ENCODE measurements at places on chromosomes 2 and 18.

DNA sequence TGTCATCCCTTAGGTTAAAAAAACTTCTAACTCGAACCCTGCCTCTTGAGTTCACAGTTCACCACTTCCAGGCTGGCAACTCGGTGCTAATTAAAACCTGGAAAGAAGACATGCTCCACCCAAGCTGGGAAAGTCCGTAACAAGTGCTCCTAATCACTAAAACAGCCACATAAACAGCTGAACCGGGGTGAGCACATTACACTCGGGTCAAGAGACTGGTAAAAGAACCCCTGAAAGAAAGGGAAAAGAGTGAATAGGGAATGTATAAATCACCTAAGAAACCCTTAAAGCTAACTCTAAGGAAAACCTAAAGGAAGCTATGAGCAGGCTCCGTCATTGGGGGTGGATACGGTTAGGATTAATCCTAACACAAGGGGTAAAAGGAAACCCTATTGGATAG lies 102.0 kb downstream of the HIBCH start:
- no peak for DNase-seq

DNA sequence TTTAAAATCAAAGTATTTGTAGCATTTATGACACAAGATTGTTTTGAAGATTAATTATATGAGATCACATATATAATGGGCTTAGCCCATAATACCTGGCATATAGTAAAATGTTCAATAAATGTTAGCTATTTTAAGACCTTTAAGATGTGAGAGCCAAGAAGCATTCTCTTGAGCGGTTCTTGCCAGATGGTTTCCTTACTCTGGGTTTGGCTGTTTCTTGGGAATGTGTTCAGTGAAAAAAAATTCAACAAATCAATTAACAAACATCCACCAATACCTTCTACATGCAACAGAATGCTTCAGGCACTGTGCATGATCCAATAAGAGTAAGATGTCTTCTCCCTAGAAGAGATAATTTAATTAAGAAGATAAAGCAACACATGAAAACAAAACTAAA lies 230.4 kb downstream of the CMPK2 start:
- no peak for DNase-seq

- DNase-seq: no peak
These were observed 206.7 kb downstream of the SH3RF3 start for GRCh38 chr2:109335631-109336176.

- no peak for DNase-seq
These were observed 102.5 kb upstream of the NOSTRIN start for GRCh38 chr2:168699844-168700417.

DNA sequence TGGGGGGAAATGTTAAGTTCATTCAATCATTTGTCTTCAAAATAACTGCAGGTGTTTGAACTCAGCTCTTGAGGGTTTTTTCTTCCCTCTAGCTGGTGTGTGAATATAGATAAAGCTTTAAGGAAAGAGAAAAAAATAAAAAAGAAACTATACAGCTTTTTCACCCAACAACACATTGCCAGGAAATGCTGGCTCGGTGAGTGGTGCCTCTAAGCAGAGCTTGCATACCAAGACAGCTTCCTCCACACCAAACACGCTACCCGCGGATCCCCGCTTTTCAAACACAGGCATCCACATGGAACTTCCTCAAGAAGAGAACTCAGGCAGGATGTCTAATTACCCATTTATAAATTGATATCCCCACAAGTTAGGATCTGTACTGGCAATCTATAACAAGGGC lies 69.8 kb upstream of the TANK start:
- DNase-seq: no peak

All from H7 (cell line).